ENCODE measurements at places on chromosomes 12 and 14.

- DNase-seq, result no peak
These were observed 57.2 kb upstream of the TMEM260 start for GRCh38 chr14:56522403-56522802.

GRCh38 chr14:64676410-64677008, 27.7 kb upstream of the PLEKHG3 start:
- DNase-seq, result no peak

- no peak for DNase-seq
These were observed 186.3 kb upstream of the CLEC14A start for GRCh38 chr14:38442208-38442607.

- peak; percentile 50 for DNase-seq
These were observed 210.3 kb downstream of the NUAK1 start for GRCh38 chr12:105928436-105928835.

GRCh38 chr14:47662466-47662865, 12.9 kb downstream of the MDGA2 start:
- no peak for DNase-seq

DNA sequence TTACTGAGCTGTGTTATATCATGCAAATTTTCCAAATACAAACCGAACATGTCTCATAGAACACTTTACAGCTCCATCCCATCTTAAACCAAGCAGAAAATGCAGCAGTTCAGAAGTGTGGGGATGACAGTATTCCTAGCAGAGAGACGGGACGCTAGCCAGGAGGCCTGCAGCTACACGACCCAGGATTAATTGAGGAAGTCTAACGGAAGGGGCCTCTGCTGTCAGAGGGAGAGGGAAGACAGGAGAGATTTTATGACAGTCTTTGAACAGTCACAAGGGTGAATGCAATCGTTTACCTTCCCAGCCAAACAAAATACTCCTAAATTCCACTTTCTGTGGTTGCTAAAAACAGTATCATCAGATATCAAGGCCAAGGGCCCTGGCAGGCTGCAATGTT, 261.9 kb downstream of the TMEM132D start:
- no peak for DNase-seq

DNA sequence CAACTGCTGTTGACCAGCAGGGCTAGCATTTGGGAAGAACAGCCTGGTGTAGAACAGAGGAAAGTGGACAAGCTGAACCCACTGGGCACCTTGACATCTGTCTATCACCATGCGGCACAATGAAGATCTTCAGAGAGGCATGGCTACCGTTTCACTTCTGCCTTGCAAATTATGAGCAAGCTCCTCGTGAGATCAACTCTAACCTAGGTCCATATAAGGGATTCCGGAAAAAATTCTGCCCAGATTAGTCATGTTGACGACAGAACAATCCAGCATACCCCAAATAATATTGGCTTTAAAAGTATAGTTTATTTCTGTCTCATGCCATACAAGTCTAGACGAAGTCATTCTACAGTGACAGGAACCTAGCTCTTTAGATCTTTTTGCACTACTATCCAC, 91.6 kb upstream of the ATF7IP start:
- DNase-seq, result no peak

GRCh38 chr14:85701763-85702162, 171.8 kb downstream of the FLRT2 start:
- no peak for DNase-seq

- no peak for DNase-seq
These were observed 992 bp downstream of the DNAH10 start for GRCh38 chr12:123763093-123763492.

- no peak for DNase-seq
These were observed 44.6 kb downstream of the SRGAP1 start for GRCh38 chr12:63888908-63889635.

DNA sequence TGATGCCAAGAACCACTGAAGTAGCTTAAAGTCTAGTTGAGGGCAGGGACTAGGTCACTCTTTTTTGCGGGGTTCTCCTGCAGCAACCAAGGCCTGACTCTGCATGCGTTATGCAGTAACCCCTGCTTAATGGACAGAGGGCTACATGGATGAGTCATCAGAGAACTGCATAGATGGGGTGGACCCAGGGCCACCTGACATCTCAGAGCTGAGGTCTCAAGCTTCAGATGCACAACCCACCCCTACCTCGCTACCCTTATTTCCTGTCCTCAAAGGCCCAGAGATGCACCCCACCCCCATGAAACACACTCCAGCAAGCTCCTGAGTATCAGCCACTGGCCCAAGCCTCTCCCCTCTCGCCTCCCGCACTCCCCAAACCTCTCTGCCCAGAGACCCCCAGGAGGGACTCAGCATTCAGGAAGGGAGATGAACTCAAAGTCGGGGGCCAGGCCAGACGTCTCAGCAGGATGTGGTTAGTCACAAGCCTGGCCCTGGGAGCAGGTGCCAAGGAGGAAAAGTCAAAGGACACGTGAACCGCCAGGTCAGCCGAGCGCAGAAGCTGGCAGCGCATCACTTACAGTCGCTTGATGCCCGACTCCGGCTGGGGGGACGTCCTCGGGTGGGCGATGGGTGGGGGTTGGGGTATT, 25.8 kb downstream of the SNRNP35 start:
- no peak for DNase-seq

DNA sequence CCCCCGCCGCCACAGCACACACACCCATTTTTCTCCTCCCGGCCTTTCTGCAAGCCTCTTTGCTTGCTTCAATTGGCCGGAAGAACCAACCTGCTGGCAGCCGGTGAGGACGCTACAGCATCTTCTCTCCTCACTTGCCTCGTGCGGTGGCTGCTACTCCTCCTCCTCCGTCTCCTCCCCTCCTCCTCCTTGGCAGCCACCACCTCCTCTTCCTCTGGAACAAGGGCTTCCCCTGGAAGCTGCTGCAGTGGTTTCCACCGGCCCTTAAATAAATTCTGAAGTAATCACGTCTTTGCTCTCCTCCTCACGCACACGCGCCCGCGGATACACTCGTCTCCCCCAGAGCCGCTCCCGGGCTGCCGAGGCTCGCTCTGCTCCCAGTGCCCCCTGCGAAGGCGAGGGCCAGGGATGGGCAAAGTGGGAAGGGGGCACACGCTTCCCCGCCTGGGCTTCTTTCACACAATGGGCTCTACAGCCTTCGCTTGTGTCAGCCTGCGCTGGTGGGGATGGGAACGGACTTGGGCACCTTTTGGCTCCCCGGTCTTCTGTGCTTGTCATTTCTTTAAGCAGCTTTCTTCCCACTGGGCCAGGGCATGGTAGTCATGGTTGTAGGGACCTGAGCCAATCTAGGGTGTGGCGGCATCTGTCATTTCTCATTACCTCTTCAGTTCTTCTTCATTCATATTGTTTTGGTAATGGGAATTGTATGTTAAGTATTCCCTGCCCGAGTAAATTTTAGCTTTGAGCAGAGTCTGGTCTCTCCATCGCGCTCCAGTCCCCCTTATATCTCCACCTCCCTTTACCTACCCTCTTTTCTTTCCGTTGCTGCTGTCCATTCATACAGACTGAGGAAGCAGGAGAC, at the start of gene PPFIA2:
Gene PPFIA2, minus strand, starts transcription at position 161 of the 862 bp plus-strand sequence.
- no peak for DNase-seq

DNA sequence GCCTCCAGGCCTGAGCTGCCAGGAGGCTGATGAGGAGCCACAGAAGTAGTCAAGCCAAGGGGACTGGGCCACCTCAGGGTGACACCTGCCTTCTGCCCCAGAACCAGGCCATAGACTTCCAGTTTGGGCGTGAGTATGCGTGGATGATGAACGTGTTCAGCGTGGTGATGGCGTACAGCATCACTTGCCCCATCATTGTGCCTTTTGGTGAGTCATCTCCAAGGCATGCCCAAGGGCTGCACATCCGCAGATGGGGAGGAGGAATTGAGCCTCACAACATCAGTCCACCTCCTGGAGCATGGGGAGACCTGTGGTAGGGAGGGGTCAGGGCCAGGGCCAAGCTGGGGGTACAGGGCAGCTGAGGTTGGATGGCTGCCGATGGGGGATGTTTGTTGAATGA, 22.3 kb downstream of the NGB start:
- DNase-seq, result no peak

GRCh38 chr14:46686652-46687051, 35.1 kb upstream of the RPL10L start:
- DNase-seq, result no peak

GRCh38 chr14:56461276-56462275, 118.0 kb upstream of the TMEM260 start:
- DNase-seq, result no peak

GRCh38 chr12:88242571-88242925, 100.4 kb downstream of the TMTC3 start:
- no peak for DNase-seq

GRCh38 chr14:40576880-40577478, 1029.7 kb upstream of the LRFN5 start:
- DNase-seq, result no peak

GRCh38 chr12:103794309-103795213, 46.5 kb downstream of the NT5DC3 start:
- DNase-seq, result no peak

GRCh38 chr12:30794020-30794419, 39.3 kb upstream of the CAPRIN2 start:
- no peak for DNase-seq

- no peak for DNase-seq
These were observed 378.5 kb downstream of the ADGRD1 start for GRCh38 chr12:131332224-131332623.

- no peak for DNase-seq
These were observed 42.1 kb downstream of the GPR68 start for GRCh38 chr14:91202234-91202974.

- no peak for DNase-seq
These were observed 71.9 kb upstream of the POC1B start for GRCh38 chr12:89597770-89598169.

- DNase-seq, result no peak
These were observed 696.6 kb upstream of the TMEM132C start for GRCh38 chr12:127570387-127570786.

GRCh38 chr12:53860426-53861345, 77.9 kb upstream of the HOXC13 start:
- DNase-seq, result no peak

DNA sequence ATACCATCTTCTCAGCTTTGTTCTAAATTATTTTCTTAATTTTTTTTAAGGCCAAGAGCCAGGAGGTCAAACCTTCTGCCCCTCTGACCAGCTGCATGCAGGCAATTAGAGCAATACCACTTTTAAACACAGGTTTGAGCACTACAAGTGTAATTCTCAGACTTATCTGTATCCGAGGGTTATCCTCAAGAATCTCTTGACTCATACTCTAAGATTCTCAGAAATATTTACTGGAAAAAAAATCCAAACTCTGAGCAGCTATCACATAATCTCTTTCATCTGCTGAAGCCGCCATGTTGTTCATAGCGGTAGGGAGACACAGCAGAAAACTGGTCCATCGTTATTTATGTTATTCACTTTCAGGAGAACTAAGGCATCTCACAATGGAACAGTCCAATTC, 27.4 kb upstream of the PTHLH start:
- no peak for DNase-seq

DNA sequence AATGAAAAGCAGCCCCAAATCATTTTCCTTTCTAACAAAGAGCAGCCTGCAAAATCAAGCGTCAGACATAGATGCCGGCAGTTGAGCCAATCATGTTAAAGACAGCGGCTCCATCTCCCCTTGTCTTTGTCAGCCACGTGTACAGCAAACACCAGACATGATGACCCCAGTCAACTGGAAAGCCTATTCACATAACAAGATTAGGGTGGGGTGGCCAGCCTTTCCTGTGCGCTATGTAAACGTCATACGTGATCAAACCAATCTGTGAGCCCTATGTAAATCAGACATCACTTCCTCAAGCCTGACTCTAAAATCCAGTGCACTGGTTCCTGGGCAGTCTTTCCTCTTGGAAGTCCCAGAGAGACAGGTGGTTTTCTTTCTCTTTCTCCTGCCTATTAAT, 9.9 kb upstream of the FICD start:
- DNase-seq, result no peak

DNA sequence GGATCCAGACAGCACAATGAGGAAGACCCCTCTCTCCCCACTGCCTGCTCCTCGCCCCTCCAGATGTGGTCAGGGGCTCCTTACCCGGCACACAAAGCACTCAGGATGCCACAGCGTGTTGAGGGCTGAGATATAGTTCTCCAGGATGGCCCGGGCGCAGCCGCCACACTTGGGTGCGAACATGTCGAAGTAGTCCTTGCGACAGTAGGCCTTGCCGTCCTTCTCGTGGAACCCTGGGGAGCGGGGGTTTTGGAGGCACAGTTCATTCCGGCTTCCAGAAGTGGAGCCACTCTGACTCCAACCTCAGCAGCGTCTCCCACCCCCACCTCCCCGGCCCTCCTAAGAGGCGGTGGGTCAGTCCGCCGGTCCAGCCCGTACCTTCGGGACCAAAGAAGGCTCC, 12.8 kb upstream of the RPLP0 start:
- no peak for DNase-seq

DNA sequence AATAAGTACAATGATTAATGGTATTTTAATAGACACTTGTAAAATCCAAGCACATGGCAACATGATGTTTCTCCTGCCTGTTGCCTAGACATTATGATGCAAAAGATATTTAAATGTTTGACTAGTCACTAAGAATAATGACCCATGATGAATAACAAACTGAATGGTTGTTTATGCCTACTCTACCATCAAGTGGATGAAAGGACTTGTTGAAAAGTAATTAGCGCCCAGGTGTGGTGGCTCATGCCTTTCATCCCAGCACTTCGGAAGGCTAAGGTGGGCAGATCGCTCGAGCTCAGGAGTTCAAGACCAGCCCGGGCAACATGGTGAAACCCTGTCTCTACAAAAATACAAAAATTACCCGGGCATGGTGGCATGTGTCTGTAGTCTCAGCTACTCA, 30.7 kb downstream of the KIF21A start:
- DNase-seq, result no peak

DNA sequence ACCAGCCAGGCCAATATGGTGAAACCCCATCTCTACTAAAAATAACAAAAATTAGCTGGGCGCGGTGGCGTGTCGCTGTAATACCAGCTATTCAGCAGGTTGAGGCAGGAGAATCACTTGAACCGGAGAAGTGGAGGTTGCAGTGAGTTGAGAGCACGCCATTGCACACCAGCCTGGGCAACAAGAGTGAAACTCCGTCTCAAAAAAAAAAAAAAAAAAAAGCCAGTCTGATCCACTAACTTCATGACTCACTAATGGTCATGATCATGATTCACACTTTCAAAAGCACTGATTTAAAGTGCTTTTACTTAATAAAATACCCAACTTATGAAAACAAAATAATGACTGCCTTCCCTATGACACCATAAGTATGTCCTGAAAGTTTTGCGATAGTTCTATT, 38.4 kb upstream of the CPM start:
- DNase-seq, result no peak

- no peak for DNase-seq
These were observed 34.1 kb upstream of the TUBA1C start for GRCh38 chr12:49230805-49231194.

Measured in lower leg skin (tissue), 4 donors.